ENCODE measurements at places on chromosomes 1 and 21.

DNA sequence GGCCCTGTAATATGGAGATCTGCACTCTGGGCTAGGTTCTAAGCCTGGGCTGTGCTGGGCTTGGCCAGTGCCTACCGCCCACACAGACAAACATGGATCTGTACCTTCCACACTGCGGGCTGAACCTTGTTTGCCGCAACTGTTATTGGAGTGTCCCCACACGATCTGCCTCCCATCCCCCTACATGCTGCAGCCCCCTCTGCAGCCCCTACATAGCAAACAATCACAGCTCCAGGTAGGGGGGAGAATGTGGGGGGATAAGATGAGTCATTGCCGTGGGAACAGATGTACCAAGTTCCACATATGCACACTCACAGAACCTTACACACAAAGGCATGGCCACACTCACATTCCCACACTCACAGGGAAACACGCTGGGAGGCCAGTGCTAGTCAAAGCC, 2.1 kb upstream of the HCRTR1 start:
- DNase-seq: no peak

GRCh38 chr1:3902571-3903091, 2.6 kb upstream of the C1orf174 start:
- DNase-seq: no peak

GRCh38 chr1:114274621-114275317, 121.1 kb upstream of the SYT6 start:
- no peak for DNase-seq

GRCh38 chr21:30193201-30193600, 22.7 kb downstream of the CLDN8 start:
- no peak for DNase-seq

GRCh38 chr1:91545506-91546300, 45.1 kb downstream of the CDC7 start:
- no peak for DNase-seq

DNA sequence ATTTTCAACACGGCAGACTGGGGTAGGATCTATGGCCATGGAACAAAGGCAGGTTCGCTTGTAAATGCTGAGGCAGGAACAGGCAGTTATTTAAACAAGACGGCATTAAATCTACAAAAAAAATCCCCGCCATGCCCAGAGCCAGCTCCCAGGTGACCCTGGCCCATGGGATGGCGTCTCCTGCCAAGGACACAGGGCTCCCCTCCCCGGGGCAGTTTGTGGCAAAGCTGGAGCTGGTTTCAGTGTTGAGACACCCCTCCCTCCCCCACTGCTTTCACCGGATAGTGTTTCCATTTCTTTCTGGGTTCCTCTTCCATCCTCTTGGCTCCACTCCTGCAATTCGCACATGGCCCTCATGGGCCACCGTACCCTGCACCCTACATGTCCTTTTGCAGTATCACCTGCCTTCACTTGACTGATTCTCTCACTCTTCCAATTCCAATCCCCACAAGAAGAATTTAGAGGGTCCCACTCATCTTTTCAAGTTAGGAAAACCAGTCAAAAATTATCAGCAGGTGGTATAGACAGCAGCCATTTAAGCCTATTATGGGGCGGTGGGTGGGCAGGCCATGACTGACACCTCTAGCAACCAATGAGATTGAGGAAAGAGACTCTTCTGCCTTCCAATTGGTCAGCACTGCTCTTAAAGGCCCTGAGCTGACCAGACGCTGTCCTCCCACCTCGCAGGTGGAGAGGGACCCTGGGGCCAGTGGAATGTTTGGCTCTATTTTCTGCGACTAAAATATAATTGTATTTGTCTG, 52.0 kb downstream of the OLIG1 start:
- peak; percentile 27 for DNase-seq

Measured in trophoblast cell (in vitro differentiated cells and primary cell).